ENCODE measurements at places on chromosomes 4 and X.

- no peak for DNase-seq
Observed at GRCh38 chr4:3226467-3226866, 22.5 kb upstream of the MSANTD1 start.

- DNase-seq = no peak
Observed at GRCh38 chr4:137206781-137207180, 325.5 kb downstream of the PCDH18 start.

DNA sequence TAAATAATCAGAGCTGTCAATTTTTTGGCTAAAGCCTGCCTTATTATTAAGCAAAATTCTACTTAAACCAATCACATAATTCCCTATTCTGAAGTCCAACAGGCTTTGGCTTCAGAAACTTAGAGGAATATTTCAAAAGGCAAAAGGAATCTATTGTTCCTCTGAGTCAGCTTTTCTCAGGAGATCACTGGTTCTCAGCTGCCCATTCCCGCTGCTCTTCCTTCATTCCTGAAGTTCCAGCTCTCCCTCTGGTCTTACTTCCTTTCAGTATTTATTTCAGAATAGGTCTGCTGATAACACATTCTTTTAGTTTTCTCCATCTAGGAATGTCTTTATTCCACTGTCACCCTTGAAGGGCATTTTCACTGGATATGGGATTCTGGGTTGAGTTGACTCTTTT, 133.7 kb downstream of the SOWAHB start:
- DNase-seq = no peak

DNA sequence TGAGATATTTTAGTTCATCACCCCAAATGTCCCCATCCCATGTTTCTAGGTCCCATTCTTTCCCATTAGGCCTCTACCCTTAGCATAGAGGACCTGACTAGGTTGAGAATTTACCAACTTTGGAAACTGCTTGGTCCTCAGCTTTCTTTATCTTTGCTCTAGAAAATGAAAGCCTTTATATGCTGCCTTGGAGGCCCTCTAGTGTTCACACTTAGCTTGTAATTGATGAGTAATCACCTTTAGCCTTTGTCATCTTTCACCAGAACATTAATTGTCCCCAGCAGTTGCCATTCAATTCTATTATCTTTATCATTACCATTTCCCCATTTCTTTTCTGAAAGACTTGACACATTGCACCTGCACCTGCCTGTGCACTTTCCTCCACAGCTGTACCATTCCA, 589.2 kb upstream of the NR3C2 start:
- DNase-seq = no peak

DNA sequence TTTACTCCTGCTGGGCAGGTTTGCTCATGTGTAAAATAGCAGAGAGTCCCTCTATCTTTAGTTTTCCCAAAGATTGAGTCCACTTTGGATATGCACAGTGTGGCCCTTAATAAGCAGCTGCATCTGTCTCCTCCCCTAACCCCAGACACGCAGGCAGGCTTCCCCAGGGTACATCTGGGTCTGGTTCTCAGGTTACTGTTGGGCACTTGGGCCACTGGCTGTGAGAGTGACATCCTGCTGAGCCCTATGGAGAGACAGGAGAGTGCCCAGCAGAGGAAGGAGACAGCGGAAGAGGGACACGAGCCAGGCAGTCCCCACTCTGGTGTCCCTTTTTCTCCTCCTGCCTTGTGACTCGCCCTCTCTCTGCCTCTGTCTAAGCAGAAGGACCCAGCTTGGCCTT, 16.0 kb downstream of the XK start:
- no peak for DNase-seq

DNA sequence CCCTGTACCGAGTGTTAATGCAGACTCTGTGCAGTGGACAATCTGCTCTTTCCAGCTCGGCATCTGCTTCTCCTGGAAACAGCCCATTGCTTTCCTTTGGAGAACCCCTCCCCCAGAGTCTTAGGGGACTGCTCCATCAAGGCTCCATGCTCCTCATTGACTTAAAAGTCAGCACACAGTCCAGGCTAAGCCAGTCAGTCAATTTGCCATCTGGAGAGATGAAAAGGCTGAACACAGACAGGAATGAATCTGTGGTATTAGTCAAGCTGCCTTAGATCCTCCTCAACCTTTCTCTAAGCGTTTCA, 20.3 kb downstream of the ATP8A1 start:
- no peak for DNase-seq

DNA sequence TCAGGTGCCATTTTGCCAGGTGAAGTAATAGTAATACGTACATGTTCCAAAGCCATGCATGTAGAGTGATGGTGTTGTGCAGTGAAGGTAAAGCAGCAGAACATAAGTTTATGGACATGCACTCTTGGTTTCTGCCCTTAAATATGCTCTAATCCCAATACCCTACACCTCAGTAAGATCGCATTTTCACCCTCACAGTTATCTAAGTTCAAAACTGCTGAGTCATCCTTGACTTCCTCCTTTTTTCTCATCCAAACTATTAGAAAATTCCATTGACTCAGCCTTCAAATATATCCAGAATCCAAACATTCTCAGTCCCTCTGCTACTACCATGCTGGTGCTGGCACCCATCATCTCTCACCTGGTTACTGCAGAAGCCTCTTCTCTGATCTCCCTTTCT, 652.9 kb upstream of the IGFBP7 start:
- no peak for DNase-seq

DNA sequence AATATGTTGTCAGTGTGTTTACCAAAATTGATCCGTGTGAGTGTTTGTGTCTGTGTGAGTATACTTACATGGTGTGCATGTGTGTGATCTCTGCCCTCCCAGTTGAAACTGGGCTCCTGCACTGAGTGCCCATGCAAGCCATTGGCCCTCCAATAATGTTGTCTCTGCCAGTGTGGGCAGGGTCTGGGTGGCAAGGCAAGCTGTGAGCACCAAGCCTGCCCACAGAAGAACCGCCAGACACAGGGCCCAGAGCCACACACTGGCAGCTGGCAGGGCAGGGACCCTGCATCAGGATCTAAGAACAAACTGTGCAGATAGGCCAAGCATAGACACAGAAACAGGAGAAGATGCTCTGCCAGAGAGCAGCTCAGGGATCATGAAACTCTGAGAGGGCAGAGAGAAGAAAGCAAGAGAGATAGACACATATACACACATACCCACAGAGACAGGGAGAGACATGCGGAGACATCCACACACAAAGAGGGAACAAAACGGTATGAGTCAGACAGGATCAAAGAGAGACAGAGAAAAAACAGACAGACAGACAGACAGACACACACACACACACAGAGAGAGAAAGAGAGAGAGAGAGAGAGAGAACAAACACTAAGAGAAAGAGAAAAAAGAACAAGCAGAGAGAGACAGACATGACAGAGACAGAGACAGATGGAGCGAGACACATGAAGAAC, 555.0 kb downstream of the MID1IP1 start:
- no peak for DNase-seq
